ENCODE measurements at places on chromosomes 12 and 14. TPM values are rescaled to one million over a fixed set of nuclear protein-coding genes. Genes with fewer than 3 reads are reported as not detected.

DNA sequence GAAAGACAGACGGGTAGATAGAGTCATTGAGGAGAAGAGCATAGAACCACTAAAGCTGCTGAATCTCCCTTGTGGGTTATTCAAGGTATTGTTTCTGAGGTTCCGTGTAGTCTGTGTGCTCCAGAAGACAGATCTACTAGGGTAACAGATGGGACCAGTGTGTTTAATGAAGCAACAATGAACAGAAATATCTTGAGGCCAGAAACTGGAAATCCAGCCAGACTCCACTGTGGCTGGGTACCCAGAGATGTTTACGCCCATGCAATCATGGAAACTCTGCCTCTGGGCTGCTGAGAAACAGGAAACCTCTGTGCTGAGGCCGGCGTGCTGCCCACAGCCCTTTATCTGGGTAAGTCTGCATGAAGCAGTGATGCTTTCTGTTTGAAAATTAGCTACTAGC lies 8.3 kb downstream of the PROX2 start:
- DNase-seq: no peak

- no peak for DNase-seq
These were observed 167.0 kb downstream of the EFCAB11 start for GRCh38 chr14:89787525-89787924.

DNA sequence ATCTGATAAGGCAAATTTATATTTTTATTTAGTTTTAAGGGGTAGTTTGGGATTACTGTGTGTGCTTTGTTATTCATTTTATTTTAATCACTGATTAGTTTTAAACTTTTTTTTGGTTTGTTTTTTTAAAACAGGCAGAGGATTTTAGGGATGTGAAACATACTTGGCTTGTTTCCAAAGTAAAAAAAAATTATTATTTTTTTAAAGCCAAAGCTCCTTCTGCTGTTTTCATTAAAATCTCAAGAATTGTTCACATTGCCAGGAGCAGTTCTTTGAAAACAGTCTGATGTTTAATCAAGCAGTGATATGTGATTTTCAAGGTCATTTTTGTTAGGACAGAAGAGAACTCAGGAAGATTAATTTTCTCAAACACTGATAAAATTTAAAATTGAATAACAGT lies 11.2 kb downstream of the TTC8 start:
- no peak for DNase-seq

- no peak for DNase-seq
These were observed 260.8 kb downstream of the SYT1 start for GRCh38 chr12:79125358-79125757.

DNA sequence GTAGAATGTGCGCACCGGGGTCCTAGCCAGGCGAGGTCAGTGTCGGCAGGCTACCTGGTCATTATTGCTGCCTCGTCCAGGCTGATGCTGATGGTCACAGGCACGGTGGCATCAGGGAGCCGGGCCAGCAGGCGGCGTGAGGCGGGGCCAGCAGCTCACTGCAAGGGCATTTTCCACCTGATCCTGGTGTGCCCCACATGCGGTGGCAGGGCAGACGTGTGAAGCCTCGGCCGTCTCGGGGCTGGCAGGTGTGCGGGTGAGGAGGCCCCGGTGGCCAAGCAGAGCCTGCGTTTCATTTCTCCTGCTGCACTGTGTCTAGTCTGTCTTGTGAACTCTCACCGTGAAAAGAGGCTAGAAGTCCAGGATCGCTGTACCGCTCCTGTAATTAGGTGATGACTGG lies 12.0 kb upstream of the AMN start:
- no peak for DNase-seq

The ATL1 gene
- polyA plus RNA-seq: 1.0 TPM

The RNASE11 gene
- not detected for polyA plus RNA-seq
